ENCODE measurements at places on chromosomes 1 and 21.

GRCh38 chr1:22817462-22817861, 106.8 kb downstream of the EPHB2 start:
- no peak for DNase-seq

- no peak for DNase-seq
Observed at GRCh38 chr1:4170548-4171340, 270.7 kb upstream of the C1orf174 start.

GRCh38 chr1:10784998-10785727, 11.3 kb downstream of the CASZ1 start:
- no peak for DNase-seq

DNA sequence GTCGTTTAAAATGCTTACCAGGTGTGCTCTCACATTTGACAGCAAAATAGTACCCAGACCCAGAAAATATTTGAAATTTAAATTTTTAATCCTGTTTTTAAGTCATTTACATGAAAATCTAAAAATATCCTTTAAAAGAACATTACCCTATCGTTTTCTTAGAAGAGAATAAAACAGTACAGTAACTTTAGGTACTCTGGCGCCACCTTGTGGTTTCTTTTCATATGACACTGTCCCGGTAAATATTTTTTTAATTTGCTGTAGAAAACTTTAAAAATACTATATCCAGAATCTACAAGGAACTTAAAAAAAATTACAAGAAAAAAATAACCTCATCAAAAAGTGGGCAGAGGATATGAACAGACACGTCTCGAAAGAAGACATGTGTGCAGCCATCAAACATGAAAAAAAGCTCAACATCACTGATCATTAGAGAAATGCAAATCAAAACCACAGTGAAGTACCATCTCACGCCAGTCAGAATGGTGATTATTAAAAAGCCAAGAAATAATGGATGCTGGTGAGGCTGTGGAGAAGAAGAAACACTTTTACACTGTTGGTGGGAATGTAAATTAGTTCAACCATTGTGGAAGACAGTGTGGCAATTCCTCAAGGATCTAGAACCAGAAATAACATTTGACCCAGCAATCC, 129.2 kb downstream of the RGS21 start:
- peak; percentile 53 for DNase-seq

DNA sequence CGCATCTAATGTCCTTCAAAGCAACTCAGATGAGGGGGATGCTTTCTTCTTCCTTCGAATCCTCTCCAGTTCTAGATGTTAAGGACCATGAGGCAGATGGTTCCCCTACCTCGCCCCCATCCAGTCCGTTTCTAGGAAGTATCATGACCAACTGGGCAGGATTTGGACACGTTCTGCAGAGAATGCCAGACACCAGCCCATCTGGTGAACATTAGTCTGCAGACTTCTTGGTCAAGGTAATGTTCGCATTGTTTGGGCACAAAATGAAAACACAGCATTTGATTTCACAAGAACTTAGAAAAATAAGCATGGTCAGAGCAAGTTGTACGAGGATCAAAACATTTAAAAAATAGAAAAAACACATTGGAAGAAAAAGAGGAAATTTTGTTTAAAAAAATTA, 25.4 kb upstream of the ADARB1 start:
- no peak for DNase-seq

DNA sequence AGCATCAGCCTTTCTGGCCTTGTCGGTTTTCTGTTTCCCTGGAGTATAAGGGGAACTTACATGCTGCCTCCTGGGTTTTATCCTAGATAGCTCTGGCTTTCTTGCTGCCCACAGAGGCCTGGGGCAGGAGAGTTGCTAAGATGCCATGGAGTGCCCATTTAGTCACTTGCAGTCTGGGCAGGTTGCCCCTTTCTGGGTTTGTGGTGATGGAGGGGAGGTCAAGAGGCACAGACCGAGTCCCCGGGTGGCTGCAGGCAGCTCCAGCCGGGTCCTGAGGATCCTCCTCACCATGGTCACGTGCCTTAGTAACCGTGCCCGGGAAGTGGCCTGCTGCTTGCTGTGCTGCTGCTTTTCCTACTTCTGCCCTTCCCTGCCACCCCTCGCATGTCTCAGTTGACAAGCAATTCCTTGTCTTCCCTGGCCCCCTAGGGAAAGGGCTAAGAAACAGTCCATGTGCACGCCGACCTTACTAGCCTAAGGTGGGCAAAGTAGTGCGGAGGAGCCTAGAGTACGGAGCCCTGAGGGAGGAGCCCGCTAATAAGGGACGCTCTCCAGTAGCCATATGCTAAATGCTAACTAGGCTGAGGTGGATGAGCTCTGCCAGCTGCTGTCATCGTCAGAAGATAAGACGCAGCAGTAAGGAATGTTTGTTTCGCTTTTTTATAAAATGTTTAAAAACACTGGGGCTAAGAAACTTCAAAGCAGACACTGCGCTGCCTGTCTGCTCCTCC, 34.8 kb downstream of the CLCA1 start:
- DNase-seq, result no peak

GRCh38 chr1:231200388-231201031, 38.7 kb downstream of the TRIM67 start:
- no peak for DNase-seq

- no peak for DNase-seq
Observed at GRCh38 chr1:247337250-247337746, 5.6 kb upstream of the ZNF496 start.

GRCh38 chr1:28298438-28298837, 30.4 kb upstream of the MED18 start:
- DNase-seq, result no peak

GRCh38 chr1:161307230-161307768, 2.5 kb downstream of the MPZ start:
- DNase-seq, result no peak

DNA sequence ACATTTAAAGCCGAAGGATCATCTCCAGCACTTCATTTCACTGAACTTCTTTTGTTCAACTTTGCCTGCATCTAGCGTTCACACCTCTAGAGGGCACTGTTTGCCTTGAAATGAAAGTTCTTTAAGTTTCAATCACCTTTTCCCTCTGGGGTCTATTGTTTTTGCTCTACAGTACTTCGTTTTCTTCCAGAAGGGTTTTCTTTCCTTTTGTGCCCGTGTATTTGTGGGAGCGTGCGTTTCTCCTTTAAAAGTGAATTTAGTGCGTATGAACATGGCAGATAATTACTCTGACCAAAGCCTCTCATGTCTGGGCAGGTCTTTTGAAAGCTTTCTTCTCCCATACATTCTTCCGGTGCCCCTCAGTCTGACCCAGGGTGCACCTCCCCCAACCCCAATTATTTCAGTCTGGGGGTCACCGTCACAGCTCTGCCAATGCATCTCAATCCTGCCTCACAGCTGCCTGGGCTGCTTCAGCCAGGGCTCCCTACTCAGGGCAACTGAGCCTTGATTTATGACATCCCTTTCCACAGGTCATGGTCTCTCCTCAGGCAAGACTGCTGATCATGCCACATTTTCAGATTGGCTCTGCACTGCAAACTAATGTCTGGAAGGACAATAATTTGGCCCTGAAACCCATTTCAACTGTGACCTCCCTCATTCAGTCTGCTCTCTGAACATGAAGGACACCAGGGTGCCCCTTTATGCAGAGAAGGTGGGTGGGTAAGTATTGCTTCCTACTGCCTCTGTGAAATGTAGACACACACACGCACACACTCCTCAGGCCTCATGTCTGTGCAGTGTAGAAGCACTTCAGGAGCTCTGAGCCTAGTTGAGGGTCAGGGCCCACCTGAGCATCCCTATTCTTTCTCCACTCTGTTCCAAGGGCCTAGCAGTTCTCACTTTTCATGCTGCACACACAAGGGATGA, 88.6 kb downstream of the NUF2 start:
- peak; percentile 31 for DNase-seq

DNA sequence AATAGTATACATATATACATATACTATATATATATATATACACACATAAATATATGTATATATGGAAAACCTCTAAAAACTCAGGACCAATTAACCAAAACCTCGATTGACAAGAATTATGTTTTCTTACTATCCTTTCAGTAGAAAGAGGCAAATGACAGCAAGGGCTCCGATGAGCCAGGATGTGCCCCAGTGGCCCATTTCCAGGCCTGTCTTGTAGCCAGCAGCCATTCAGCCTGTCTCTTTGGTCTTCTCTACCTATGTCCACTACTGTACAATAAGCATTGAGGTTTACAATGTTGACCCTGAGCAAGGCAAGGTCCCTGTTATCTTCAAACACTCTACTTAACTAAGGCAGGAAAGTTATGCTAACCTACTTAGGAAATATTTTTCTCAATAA, 9.8 kb downstream of the KCNA2 start:
- no peak for DNase-seq

DNA sequence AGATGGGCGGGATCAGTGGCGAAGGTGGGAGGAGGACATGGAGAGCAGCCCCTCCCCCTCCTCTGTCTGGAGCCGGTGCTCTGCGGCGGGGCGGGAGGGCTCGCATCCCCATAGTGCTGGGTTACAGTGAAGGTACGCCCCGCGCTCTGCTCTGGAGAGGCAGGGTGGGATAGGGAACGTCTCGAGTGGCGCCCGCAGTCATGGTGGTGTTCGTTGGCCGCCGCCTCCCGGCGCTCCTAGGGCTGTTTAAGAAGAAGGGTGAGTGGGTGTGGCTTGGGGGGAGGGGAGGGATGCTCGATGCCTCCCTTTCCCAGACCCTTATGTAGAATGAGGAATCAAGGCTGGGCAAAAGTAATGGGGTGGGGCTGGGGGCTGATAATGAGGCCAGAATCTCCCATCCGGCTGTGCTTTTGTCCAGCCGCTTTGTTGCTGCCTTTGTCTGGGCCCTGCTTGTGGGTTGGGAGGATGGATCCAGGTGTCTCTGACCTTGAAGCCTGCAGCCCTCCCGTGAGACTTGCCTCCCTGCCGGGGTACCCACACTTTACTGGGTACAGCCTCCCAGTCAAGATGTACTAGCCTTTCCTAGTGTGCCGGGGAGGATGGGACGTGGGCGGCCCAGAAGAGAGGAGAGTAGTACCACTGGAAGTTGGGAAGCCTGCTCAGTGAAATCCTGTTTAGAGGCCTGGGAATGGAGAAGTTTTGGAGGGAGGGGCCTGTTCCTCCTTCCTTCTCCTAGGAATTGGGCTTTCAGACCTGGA, 51.4 kb downstream of the YARS1 start:
- DNase-seq, result no peak

GRCh38 chr1:22637907-22638445, 1.5 kb downstream of the C1QA start:
- no peak for DNase-seq

DNA sequence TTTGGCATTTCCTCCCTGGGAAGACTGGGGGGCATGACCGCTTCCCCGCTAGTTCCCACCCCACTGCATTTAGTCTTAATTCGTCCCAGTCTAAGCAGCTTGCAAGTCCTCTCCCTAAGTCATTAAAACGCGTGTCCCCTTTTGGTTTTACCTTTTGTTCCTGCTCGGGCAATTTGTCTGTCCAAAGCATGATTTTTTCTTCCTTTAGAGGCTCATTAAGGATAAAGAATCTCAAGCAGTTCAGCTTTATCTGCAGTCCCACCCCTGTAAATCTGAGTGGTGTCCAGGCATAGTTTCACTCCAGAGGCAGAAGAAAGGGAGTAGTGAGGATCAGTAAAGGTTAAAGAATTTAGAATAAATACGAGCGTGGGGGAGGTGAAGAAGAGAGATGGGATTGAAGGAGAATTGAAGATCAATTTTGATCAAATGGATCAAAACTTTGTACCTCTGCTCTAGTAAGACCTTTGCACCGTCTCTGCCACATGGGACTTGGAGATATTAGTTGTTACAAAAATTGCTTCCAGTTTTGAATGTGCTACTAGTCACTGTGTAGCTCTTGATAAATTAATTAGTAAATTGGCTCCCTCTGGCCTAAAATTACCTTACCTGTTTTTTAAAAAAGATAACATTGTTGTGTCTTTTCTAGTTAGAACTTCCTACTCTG, 989 bp upstream of the ETV3 start:
- no peak for DNase-seq

- DNase-seq, result no peak
Observed at GRCh38 chr1:36530791-36531190, 48.1 kb upstream of the CSF3R start.

- no peak for DNase-seq
Observed at GRCh38 chr1:50742523-50742922, 217.5 kb downstream of the FAF1 start.

DNA sequence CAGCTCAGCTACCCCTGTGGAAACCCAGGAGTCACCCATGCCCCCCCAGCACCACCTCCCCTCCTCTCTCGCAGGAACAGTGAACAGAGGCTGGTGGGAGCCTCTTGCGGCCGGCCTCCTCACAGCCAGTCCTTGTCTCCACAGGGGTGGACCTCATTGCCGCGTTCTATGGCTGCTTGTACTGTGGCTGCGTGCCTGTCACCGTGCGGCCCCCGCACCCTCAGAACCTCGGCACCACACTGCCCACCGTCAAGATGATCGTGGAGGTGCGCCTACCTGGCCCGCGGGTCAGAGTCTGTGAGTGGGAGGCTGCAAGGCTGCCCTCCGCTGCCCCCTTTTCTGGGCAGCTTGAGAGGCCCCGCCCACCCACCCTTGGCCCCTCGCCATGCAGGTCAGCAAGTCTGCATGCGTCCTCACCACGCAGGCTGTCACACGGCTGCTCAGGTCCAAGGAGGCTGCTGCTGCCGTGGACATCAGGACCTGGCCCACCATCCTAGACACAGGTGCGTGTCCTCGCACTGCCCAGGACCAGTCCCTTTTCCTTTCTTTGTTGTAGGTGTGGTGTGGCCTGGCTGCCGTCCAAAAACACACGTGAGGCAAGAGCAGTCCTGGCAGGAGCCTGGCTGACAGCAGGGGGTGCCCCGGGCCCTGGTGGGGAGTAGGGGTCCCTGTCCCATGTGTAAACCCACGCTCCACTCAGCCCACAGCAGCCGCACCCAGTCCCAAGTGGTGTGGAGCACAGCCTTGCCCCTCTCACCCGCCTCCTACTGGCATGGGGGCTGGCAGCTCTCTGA, 50.3 kb downstream of the S100B start:
- DNase-seq, result no peak

DNA sequence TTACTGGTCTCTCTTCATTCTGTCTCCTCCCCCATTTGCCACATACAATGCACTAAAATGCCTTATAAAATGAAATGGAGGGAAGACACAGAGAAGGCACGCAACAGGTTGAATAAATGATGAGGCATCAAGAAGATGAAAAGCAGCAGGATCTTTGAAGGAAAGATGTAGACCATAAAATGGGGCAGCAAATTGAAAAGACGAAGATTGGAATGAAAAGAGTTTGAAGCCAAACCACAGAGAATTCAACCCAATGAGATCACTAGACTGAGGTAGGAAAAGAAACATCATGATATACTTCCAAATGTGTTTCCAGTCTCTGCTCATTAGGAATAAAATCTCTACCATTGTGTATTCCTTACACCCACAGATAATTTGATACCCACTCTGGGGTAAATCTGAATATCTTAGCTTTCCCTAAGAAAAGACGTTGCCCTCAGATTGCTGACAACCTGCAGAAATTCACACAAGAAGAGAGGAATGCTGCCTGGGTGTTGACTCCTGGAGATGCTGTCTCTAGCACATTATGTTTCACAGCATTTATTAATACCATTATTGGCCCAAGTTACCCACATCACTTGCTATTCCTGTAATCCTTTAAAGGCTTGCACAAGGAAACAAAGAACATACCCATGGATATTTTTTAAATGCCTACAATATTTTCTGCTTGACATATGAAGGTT, 230.9 kb downstream of the LTN1 start:
- no peak for DNase-seq
